ENCODE measurements at places on chromosomes 13 and 19.
A peak's percentile ranks its signal among the peaks of the same experiment; 100 is the strongest.

- peak; percentile 71 for DNase-seq
Observed at GRCh38 chr19:1847684-1848398, 442 bp downstream of the REXO1 start.

DNA sequence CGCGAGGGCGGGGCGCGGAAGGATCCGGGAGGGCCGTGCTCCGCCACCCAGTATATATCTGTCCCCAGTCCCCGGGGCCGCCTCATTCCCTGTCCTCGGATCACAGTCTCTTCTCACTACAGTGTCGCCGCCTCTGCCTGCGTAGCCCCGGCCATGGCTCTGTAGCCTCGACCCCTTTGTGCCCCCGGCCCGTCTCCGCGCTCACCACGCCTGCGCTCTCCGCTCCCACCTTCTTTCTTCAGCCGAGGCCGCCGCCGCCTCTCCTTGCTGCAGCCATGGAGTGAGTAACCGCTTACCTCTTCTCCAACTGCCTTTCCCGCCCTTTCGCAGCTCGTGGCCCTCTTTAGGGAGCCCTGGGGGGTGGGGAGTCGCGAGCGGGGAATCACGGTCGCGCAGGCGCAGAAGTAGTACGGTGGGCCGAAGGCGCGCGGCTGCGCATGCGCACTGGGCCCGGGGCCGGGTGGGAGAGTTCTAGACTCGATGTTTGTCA, at the start of the genes ATF5 and NUP62:
Gene ATF5, plus strand, starts transcription at position 85 of the 490 bp plus-strand sequence. CDS start 1,646 bp downstream, outside the sequence.
Gene NUP62, minus strand, starts transcription at position 384 of the 490 bp plus-strand sequence. CDS start 19,697 bp downstream, outside the sequence.
- DNase-seq: peak; percentile 96

GRCh38 chr13:85816413-85816812, 17.2 kb upstream of the SLITRK6 start:
- no peak for DNase-seq

GRCh38 chr19:5718037-5718578, 1.8 kb downstream of the LONP1 start:
- DNase-seq: peak; percentile 80

DNA sequence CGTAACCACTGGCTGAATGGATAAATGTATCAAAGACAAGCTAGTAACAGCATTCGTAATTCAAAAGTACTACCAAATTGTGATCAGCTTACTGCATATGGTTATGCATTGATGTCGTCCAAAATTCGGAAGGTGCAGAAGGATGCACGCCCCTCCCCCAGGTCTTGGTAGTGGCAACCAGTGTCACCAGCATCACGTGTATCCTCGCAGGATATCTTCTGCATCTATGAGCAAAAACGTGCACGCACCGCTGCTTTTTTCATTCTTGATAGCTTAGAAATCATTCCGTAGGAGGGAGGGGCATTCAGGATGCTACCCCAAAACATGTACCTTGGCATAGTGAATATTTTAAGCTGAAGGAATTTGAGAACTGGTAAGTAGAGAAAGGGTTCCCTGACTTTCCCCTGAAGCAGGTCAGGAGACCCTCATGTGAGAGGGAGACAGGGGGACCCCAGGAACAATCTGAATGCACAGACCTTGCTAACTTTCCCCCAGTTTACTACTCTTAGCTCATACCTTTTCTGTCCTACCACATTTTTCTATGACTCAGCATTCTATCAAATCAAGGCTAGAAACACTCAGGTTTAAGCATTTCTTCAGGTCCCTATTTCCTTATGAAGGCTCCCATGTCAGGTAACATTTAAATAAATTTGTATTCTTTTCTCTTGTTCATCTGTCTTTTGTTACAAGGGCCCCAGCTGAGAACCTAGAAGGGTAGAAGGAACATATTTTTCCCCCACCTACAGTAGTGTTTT, 61.2 kb upstream of the TM9SF2 start:
- DNase-seq: no peak

DNA sequence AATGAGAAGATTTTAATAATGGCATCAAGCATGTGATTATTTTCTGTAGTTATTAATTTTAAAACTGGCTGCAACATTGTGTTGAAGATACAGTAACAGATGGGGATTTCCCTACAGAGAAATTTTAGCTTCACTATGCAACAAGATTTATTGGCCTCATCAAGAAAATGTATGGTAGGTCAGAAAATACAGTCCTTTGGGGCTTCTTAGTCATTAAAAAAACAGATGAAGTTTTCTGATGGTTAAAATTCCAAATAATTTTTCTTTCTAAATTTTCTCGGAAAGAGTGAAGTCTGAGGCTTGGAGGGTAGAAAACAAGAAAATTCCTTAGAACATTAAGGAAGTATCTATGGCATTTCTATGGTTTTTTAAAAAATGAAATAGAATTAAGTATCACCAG, 1790.8 kb upstream of the PCDH20 start:
- no peak for DNase-seq

DNA sequence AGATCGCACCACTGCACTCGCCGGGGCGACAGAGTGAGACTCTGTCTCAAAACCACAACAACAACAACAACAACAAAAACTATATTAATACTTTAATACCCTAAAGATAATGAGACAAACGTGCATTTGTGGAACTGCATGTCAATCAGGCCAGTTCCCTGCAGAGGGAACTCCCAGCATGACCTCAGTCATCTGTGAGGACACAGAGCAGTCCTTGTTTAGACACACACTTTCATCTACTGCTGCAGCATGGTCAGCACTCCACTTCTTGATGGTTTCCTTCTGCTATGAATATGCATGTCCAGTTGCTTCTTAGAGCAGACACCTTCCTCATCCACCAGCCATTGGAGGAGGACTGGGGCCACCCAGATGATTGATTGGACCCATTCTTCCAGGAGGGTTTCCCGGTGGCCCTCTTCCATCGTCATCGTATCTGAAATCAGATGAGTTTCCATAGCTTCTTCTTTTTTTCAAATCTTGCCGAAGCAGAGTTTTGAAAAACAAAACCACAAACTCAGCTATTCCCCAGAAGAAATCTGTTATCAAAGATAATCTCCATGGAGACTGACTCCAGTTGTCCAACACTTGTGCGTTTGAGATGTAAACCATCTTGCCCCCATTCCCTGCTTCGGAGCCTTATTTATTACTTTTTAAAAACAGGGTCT, 26.5 kb downstream of the ZNF607 start:
- DNase-seq: no peak

GRCh38 chr13:45482571-45483173, 17.9 kb downstream of the COG3 start:
- no peak for DNase-seq

- no peak for DNase-seq
Observed at GRCh38 chr13:110221406-110222117, 85.4 kb downstream of the COL4A1 start.

DNA sequence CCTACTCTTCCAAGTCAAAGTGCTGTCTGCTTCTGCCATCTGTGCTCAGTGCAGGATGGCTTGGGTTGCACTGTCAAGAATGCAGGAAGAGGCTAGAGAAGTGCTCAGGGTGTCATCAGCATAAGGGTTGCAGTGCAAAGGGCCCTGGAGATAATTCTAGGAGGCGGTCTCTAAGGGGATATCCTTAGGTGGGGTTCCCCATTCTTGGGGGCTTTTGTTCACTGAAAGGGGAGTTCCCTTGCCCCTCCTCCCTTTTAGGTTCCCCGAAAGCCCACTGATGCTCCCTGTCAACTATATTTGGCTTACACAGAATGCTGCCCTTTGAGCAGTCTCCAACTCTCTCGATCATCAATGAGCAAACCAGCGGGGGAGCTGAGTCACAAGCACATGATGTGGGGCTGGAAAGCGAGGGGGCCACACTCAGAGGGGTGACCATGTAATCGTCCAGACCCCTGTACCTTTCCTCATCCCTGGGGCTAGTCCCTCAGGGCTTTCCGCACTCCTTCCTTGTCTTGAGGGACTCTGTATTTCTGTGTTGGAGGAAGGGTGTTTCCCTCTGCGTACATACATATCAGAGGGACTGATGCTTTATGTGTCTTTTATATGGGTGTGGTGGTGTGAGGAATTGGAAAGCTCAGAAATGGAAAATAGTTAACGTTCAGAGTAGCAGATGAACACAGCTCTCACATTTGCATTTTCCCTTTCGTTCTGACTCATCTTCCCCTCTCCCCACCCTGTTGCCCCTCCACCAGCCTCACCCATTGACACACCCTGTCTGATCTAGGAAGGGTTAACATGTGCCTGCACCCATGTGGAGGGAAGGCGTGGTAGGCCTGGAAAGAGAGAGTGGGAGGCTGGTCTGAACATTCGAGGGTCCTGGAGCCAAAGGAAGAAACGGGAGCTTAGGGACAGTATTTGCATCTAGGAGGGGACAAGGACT, 6.7 kb downstream of the ZBTB32 start:
- no peak for DNase-seq

- DNase-seq: no peak
Observed at GRCh38 chr19:55433292-55433691, 9.8 kb downstream of the SHISA7 start.

DNA sequence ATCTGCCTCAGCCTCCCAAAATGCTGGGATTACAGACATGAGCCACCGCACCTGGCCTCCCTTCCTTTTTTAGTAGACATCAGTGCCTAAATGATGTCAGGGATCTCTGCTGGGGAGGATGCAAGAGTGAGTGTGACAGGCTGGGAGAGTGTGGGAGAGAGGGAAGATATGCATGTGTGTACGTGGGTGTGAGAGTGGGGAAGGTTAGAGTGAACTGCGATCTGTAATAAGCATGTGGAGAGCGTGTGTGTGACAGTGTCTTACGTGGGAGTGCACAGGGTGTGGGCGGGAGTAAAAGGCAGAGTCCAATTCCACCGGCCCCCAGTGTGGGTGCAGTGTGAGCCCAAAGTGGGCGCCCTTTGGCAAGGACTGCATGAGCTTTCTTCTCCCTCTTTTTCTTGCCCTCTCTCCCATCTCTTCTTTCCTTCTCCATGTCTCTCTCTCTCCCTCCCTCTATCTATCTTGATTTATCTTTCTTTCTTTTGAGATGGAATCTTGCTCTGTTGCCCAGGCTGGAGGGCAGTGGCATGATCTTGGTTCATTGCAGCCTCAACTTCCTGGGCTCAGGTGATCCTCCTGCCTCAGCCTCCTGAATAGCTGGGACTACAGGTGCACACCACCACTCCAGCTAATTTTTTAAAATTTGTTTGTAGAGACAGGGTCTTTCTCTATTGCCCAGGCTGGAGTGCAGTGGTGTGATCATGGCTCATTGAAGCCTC, 893 bp upstream of the NPHS1 start:
- DNase-seq: no peak

DNA sequence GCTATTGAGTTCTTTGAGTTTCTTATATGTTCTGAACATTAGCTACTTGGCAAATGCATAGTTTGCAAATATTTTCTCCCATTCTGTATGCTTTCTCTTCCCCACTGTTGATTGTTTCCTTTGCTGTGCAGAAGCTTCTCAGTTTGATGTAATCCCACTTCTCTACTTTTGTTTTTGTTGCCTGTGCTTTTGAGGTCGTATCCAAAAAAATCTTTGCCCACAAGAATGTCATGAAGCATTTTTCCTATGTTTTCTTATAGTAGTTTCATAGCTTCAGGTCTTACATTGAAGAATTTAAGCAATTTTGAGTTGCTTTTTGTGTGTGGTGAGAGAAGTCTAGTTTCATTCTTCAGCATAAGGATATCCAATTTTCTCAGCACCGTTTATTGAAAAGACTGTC, 536.7 kb upstream of the ARGLU1 start:
- DNase-seq: no peak

DNA sequence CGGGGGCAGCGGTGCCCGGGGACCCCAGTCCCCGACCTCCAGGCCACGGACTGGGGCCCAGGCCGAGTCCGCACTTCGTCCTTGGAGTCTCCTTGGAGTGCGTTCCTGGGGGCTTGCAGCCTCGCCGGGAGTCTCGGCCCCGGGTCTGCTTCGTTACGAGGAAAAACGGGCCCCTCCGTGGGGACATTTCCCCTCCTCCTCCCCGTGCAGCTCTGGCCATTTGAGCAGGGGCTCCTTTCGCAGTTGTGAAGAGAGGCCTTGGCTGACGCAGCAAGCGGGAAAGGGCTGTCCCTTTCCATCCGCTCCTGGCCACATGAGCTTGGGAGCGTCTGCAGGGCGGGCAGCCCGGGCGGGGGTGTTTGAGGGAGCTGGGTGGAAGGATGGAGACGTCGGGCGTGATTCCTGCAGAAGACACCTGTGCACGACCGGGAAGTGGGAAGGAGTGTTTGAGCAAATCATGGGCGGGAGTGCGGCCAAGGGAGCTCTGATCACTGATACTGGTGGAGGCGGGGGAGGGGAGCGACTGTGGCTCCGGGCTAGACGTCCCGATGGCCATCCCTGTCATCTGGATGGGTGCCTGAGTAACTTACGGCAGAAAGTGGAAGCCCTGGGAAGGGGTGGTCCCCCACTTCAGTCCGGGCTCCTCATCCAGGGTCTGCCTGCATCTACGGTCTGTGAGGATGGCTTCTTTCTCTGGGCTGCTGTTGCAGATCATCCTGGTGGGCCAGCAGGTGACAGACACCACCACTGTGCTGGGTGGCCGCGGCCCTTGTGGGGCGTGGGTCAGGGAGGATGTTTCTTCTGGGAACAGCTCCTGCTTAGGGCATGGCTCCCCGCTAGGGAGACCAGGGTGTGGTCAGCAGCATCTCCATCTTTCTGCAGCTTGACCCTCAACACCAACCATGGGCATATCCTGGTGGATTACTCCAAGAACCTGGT, 736 bp downstream of the GPI start:
- DNase-seq: peak; percentile 52

DNA sequence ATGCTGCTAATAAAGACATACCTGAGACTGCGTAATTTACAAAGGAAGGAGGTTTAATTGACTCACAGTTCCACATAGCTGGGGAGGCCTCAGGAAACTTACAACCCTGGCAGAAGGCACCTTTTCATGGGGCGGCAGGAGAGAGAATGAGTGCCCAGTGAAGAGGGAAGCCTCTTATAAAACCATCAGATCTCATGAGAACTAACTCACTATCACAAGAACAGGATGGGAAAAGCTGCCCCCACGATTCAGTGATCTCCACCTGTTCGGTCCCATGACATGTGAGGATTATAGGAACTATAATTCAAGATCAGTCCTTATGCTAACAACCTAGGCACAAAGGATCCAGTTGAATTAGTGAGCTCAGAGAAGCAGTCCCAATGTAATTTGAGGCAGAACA, 59.4 kb downstream of the GPC6 start:
- no peak for DNase-seq

GRCh38 chr19:40444000-40444824, at the start of gene SERTAD3:
Gene SERTAD3 (minus strand): TSS chr19:40444335. CDS start chr19:40442080, 2,255 bp downstream.
- DNase-seq: peak; percentile 98

DNA sequence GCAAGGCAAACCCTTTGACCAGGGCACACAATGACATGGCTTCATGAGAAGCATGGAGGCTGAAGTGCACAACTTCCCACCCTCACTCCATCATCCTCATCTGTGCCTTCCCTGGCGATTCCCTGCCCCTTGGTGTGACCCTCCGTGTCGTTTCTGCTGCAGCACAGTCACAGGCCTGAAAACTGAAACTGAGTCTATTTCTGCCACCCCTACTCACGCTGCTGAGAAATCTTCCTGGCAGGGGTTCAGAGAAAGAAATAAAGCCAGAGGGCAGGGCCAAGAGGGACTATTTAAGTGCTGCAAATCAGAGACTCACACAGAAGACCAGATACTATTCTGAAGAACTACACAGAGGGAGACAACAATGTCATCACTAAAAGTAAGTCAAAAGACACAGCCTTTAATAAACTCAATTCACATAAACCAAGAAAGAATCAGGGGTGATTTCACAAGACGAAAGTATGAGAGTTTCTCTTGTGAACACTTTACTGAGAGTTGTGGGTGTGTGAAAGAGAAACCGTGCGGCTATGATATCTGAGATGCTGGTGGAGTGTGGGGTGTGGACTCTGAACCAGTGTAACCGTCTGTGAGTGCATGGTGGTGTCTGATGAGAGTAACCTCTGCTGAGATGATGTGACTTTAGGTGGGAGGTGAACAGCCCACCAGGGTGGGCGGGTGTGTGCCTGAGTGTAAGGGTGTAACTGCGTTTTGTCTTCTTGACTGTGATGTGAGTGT, 23.5 kb downstream of the LGALS16 start:
- DNase-seq: no peak

All from suppressor macrophage (primary cell).